ENCODE measurements at places on chromosomes 13 and 19.
A peak's percentile ranks its signal among the peaks of the same experiment; 100 is the strongest.

- DNase-seq: no peak
Measured at GRCh38 chr13:106349080-106349931, 186.2 kb downstream of the EFNB2 start.

GRCh38 chr13:51935326-51936171 is 73.8 kb downstream of the CCDC70 start:
- no peak for DNase-seq

GRCh38 chr19:35168196-35168595 is 13.7 kb downstream of the FXYD5 start:
- no peak for DNase-seq

DNA sequence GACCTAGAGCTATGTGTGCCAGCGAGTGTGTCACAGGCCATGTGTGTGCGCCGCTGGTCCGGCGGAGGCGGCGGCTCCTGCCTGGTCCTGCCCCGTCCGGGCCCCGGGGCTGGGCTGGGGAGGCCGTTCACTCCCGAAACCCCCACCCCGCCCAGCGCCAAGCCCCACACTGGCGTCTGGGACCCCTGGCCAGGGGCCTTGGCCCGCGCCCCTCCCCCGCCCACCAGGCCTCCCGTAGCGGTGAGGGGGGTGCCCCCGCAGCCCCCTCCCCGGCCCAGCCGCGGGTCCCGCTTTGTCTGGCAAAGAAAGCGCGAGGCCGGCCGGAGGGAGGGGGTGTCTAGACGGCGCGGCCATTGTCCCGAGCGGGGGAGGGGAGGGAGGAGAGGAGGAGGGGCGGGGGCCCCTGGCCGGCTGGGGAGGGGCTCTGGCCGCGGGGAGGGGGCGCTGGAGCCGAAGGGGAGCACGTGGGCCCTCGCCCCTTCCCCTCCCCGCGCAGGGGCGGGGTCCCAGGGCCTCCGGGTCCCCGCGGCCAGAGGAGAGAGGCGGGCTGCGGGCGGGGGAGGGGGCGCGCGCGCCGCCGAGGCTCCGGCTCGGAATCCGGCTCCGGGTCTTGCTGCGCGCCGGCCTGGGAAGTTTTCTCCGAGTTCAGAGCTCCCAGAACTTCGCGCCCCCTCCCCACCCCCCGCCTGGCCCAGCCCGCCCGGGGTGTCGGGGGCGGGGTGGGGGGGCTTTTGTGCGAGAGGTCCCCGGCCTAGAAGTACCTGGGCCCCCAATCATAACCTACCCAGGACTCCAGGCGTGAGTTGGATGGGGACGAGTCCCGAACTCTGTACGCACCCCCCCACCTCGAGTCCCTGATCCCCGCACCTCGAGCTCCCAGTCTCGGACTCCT is 888 bp downstream of the NOTCH3 start:
- peak; percentile 68 for DNase-seq

Data from thymus (tissue), 14 donors.